ENCODE measurements at places on chromosomes 5 and 9. TPM values are rescaled to one million over a fixed set of nuclear protein-coding genes. Genes with fewer than 3 reads are reported as not detected.

GFRA3 gene
- total RNA-seq, result not detected

EFCAB9 gene
- not detected for total RNA-seq

FOXI1 gene
- total RNA-seq, result not detected

FAXDC2 gene
- 0.16 TPM for total RNA-seq

F2RL2 gene
- total RNA-seq, result 5.5 TPM

RASGRF2 gene
- 2.1 TPM for total RNA-seq

MARCOL gene
- not detected for total RNA-seq

PCDHGB4 gene
- 0.93 TPM for total RNA-seq

ANKRA2 gene
- total RNA-seq, result 12.0 TPM
